ENCODE measurements at places on chromosomes 2 and 18. TPM values are rescaled to one million over a fixed set of nuclear protein-coding genes. Genes with fewer than 3 reads are reported as not detected.
A peak's percentile ranks its signal among the peaks of the same experiment; 100 is the strongest.

Gene CHPF
- 23.2 TPM for total RNA-seq

Gene MLPH
- total RNA-seq, result 394 TPM

DNA sequence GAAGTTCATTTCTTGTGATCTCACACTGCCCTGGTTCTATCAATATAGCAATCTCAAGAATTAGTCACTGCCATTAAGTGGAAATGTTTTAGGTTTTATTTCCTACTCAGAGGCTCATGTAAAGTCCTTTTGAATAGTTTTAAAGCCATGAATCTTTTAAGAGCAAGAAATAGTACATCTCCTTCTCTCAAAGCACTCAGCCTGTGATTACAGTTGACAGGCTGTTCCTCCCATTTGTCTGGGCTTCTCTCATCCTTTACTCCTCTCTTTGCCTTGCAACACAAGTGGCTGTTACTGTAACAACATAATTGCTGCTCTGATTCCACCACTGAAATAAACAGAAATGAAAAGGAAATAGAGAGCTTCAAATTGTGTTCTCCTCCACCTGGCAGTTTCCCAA is 18.4 kb downstream of the GRP start:
- H3K4me3 ChIP-seq, result no peak overlapping the region
- no peaks in the 10 kb centered on the region for H3K4me1 ChIP-seq
- no peaks in the 10 kb centered on the region for H3K36me3 ChIP-seq
- no peak for DNase-seq
- no peak overlapping the region for H3K27ac ChIP-seq

GRCh38 chr2:205699515-205700289 is 17.4 kb downstream of the NRP2 start:
- no peak overlapping the region for H3K27ac ChIP-seq
- no peak for DNase-seq
- H3K4me3 ChIP-seq, result no peak overlapping the region
- peaks cover 3% of the 10 kb centered on the region for H3K36me3 ChIP-seq

DNA sequence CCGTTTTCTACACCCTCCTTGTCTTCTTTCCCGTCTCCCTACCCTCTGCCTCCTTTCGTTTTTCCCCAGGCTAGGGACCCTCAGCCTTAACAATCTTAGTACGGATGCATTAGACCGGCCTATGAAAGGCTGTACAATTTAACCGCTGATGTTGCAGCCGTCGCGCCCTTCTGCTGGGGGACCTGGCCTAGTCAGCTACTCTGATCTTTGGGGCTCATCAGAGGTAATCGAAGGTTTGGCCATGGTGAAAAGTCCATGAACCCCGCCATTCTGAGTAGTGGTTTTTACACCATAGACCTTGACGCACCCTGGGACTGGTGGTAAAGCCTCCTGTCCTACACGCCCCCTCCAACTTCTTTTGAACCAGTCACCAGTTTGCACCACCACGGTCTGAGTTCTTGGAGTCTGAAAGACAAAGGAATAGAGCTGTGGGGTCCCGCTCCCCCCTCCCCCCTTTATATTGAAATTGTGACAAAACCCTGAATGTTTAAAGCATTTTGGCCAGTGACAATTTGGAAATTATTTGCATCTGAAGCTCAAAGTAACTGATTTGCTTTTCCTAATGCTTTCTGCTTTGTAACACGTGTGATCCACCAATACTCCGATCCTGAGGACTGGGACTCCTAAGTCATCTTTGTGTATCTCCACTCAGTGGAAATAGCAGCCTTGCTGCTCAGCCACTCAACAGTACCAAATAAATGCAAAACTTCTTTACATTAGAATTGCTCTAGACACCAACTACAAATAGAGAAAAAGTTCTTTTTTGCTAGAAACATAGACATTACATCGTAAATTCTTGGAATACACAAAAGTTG is 642 bp upstream of the SRSF7 start:
- H3K27me3 ChIP-seq, result no peaks in the 10 kb centered on the region
- peaks cover 31% of the 10 kb centered on the region for H3K4me1 ChIP-seq
- H3K36me3 ChIP-seq, result peaks cover 32% of the 10 kb centered on the region
- no peak for DNase-seq
- H3K27ac ChIP-seq, result peak overlapping the region; percentile 99

Gene BCL11A
- 9.7 TPM for total RNA-seq

DNA sequence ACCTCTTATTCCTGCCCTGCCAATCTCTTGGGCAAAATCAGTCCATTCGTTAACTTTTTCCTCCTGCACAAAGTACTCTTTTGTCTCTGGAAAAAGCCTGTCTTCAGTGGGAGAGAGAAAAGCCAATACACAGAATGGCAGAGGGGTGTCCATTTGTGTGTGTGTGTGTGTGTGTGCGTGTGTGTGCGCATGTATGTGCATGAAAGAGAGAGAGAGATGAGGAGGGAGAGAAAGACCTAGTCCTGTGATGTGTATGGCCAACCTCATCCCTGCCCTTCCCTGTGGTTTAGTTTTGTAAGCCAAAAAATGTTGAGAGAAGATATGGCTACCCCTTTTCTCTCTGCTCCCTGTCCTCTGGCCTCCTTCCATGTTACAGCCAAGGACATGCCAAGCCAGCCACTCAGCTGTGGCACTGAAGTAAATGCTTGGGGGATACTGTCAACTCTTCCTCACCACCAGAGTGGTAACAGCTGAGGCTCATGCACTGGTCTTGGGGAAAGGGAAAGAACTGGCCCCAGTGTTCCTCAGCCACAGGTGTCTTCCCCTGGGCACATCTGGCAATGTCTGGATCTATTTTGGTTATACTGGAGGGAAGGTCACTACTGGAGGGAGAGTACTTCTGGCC is 10.6 kb downstream of the SLC4A5 start:
- no peak overlapping the region for H3K27ac ChIP-seq
- no peaks in the 10 kb centered on the region for H3K36me3 ChIP-seq
- no peak overlapping the region for H3K4me3 ChIP-seq
- H3K27me3 ChIP-seq, result no peaks in the 10 kb centered on the region
- H3K4me1 ChIP-seq, result no peaks in the 10 kb centered on the region

GRCh38 chr2:176110415-176111308 is 3.6 kb downstream of the HOXD11 start:
- H3K27ac ChIP-seq, result no peak overlapping the region
- peaks cover 19% of the 10 kb centered on the region for H3K4me1 ChIP-seq
- no peak overlapping the region for H3K4me3 ChIP-seq
- peaks cover 98% of the 10 kb centered on the region for H3K27me3 ChIP-seq

DNA sequence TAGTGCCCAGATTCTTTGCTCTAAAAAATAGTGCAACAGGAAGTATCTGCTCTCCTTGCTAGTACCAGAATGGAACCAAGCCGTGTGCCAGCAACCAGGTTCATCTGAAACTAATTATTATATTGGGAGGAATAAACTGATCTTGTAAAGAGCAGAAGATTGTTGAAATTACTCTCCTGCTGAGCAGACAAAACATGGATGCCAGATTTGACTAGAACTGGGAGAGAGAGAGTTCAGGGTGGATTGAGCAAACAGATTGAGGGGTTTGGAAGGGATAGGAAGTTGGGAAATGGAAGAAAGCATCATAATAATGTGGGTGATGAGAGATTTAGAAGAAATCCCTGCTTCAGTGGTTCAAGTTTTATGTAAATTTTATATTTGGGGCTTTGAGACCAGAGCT is 160.1 kb upstream of the RASGRP3 start:
- no peak overlapping the region for H3K27ac ChIP-seq
- no peaks in the 10 kb centered on the region for H3K27me3 ChIP-seq
- no peak for DNase-seq
- no peaks in the 10 kb centered on the region for H3K36me3 ChIP-seq
